ENCODE measurements at places on chromosomes 4 and X. TPM values are rescaled to one million over a fixed set of nuclear protein-coding genes. Genes with fewer than 3 reads are reported as not detected.

The MAGEC1 gene
- not detected for total RNA-seq

The IGSF1 gene
- total RNA-seq, result not detected

The RAB28 gene
- total RNA-seq, result 18.5 TPM

The UGT2B15 gene
- not detected for total RNA-seq

The OGT gene
- 487 TPM for total RNA-seq

The SAGE1 gene
- not detected for total RNA-seq

DNA sequence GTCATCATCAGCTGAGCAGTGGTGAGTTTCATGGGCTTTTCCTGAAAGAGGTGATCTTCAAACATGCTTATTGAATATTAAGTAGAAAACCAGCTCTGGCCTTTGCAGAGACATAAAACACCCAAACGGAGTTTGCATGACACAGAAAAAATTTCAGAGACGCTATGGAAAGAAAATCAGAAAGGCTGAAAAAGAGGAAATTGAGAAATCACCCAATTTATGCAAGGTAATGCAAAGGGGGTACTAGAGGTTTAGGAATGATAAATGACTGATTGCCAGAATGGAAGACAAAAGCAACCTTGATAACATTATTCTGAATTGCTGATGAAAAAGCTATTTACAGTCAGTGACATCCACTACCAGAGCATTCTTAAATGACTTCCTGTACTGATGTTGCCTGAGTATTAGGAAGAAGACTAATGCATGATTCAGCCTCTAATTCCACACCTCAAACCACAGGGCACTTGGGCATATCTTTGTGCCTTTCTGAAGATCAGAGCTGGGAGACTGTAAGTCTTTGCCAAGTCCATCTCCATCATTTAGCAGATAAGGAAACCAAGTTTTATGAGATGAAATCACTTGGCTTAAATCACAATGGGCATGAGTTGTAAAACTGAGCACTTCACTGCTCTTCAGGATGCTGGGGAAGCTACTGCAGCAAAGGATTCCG is 565.7 kb downstream of the PPARGC1A start:
- no peaks in the 10 kb centered on the region for H3K36me3 ChIP-seq
- no peak for DNase-seq
- peaks cover 1% of the 10 kb centered on the region for H3K4me1 ChIP-seq
- no peak overlapping the region for H3K27ac ChIP-seq

DNA sequence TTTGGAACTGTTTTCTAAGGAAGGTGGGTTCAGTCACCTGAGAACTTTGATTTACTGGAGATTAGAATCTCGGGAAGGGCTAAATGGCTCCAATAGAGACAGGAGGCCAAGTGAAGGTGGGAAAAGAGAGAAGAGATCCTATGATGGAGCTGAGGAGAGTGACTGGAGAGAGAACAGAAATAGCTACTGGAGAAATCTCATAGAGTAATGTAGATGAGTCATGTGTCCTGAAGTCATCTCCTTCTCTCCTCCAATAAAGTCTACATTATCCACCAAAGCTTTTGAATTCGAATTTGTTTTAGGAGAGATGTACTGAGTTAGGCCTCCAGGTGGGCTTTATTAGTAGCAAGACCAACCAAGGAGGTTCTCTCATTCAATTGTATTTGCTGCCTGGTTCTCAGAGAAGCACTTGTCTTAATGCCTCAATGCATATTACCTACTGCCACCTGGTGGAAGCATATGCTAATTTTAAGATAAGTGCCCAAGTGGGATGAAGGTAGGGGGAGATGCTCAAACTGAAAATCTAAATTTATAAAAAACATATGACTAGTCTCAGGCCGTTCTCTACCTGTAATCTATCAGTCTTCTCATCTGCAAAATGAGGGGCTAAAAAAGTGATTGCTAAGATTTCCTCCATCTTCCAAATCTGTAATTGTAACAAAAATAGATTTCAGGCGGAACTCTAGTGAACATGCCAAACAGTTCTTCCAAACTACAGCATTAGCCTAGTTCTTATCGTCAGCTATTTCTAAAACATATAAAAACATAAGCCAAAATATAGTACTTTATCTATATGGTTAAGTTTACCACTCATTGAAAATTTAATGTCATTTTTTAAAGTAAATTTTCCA is 24.4 kb downstream of the TXK start:
- no peaks in the 10 kb centered on the region for H3K27me3 ChIP-seq
- peaks cover 49% of the 10 kb centered on the region for H3K36me3 ChIP-seq
- no peak overlapping the region for H3K27ac ChIP-seq
- H3K4me1 ChIP-seq, result peaks cover 37% of the 10 kb centered on the region
- no peak for DNase-seq
- H3K4me3 ChIP-seq, result no peak overlapping the region

DNA sequence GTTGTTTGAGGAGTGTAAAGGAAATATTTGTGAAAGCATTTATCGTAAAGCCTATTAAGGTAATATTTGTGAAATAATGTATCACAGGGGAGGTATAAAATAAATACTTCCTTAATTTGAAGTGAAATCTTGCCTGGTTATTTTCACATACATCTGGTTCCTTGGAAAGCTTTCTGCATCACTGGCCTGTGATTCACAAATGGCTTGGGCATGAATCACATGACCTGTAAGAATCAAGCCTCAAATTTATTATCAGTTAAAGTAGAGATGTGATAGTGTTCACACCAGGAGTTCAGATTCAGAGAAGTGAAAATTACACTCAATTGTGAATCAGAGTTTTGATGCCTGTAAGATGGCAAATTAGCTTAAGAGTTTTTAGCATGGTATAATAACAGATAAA is 1911.4 kb downstream of the STIM2 start:
- H3K27me3 ChIP-seq, result no peaks in the 10 kb centered on the region
- no peak overlapping the region for H3K4me3 ChIP-seq
- no peaks in the 10 kb centered on the region for H3K36me3 ChIP-seq
- H3K4me1 ChIP-seq, result no peaks in the 10 kb centered on the region
- H3K27ac ChIP-seq, result no peak overlapping the region
- DNase-seq, result no peak

GRCh38 chr4:70839589-70840093 is at the start of gene GRSF1:
TSS of gene GRSF1 (minus strand) at chr4:70839890. CDS start at chr4:70839827, 63 bp downstream.
- DNase-seq, result peak; percentile 95
- H3K4me3 ChIP-seq, result peak within 1 kb of the TSS; percentile 97

DNA sequence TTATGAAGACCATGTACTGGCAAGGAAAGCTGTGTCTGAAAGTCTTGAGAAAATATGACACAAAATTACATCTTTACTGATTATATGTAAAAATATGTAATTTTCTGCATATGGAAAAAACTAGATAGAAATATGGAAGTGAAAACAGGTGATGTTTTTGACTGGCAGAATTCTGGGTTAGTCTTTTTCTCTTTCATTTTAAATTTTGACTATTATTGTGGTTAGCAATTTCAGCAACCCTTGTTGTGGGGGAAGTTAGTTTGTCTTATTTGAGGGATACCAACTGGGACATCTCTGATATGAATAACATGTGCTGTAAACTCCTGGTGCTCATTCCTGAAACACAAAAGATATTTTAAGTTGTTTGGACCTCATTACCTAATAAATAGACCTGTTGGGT is 49.9 kb upstream of the CPEB2 start:
- no peaks in the 10 kb centered on the region for H3K36me3 ChIP-seq
- H3K27ac ChIP-seq, result no peak overlapping the region
- H3K27me3 ChIP-seq, result peaks cover 6% of the 10 kb centered on the region
- H3K4me3 ChIP-seq, result no peak overlapping the region
- no peak for DNase-seq

DNA sequence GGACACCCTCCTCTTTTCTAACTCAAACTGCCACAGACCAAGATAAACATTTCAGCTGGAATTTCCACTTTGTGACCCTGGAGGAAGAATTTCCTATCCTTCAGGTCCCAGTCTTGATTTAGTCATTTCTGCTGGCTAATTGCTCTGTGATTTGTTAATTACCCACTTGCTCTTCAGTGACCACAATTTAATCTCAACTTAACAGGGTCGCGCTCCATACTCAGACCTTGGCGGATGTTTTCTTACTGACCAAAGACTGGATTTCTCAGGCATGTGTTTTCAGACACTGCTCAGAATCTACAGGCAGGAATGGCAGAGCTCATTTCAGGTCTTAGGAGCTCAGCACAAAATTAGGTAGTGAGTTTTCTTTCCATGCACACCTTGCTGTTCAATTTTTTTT is 188.9 kb downstream of the ASMT start:
- H3K27me3 ChIP-seq, result no peaks in the 10 kb centered on the region
- DNase-seq, result no peak
- no peaks in the 10 kb centered on the region for H3K36me3 ChIP-seq
- no peak overlapping the region for H3K27ac ChIP-seq
- H3K4me1 ChIP-seq, result no peaks in the 10 kb centered on the region

GRCh38 chr4:73499996-73500765 is 18.6 kb downstream of the AFM start:
- no peak overlapping the region for H3K4me3 ChIP-seq
- H3K4me1 ChIP-seq, result no peaks in the 10 kb centered on the region
- H3K36me3 ChIP-seq, result no peaks in the 10 kb centered on the region
- no peak overlapping the region for H3K27ac ChIP-seq

- no peaks in the 10 kb centered on the region for H3K36me3 ChIP-seq
- H3K4me1 ChIP-seq, result no peaks in the 10 kb centered on the region
- H3K4me3 ChIP-seq, result no peak overlapping the region
- DNase-seq, result no peak
These were observed 100.7 kb upstream of the HCCS start for GRCh38 chrX:11010476-11010875.

DNA sequence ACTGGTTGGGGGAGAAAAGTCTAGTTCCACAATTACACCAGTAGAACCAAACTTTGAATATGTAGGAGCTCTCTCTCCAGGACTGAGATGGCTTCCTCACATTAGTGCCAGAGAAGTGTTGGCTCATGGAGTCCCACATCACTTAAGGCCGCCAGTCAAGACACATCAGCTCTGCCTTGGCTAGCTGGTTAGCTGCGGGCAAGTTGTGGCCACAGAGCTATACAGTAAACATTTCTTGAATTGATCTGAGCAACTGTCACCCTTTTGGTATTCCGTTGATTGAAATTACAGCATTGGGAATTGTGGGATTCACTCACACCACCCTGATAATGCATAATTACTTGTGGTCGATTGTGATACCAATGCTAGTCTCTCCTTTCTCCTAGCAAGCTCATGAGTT is 76.2 kb downstream of the LNX1 start:
- no peak overlapping the region for H3K4me3 ChIP-seq

DNA sequence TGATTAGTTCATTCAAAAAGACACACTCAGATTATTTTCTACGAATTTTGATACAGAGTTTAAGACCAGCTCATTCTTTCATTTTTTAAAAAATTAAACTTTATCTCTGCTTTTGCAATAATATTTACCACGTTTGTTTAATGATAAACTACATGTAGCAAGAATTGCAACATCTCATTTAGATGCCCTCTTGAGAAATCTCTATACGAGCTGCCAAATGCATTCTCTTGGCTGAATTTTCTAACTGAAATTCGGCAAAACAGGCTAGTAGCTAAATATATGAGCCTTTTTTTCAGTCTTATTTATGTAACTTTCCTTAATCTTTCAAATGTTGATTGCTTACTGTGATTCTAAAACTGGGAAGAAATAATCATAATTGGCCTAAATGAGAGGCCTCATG is 2.1 kb upstream of the GC start:
- no peaks in the 10 kb centered on the region for H3K36me3 ChIP-seq
- H3K27ac ChIP-seq, result no peak overlapping the region
- no peak for DNase-seq
- no peak overlapping the region for H3K4me3 ChIP-seq

GRCh38 chrX:3653111-3653510 is 60.3 kb downstream of the PRKX start:
- H3K27ac ChIP-seq, result no peak overlapping the region
- no peak overlapping the region for H3K4me3 ChIP-seq
- peaks cover 4% of the 10 kb centered on the region for H3K36me3 ChIP-seq
- no peaks in the 10 kb centered on the region for H3K27me3 ChIP-seq
